ENCODE measurements at places on chromosomes 5 and 9.
A peak's percentile ranks its signal among the peaks of the same experiment; 100 is the strongest.

DNA sequence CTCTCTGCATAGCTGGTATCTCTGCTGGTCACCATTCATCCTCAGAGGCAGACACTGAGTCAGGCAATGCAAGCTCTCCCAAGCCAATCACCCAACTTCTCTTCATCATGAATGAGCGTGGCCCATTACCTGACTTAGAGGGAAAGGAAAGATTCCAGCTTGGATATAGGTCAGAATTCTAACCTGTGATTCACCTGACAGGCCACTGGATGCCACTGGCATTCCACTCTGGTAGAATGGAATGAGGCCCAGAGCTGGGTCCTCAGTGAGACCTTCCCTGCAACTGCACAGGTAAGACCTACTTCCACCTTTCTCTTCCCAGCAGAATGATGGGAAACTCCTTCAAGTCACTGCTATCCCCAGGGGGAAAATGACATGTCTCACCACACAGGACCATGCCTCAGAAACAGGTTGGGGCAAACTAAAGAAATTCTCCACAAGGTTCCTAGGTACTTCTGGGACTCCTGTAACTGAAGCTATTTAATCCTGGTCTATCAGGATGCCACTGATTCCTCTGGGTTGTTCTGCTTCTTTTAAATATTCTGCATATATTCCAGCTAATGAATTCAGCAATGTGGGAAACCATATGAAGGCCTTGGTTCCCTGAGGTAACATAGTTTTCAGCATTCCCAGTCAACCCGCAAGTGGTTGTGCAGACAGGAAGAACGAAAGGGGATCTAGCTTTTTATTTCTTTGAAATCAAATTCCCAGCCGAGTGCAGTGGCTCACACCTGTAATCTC is 62.0 kb downstream of the SUSD1 start:
- DNase-seq, result no peak

GRCh38 chr9:137650259-137650658 is 31.5 kb downstream of the EHMT1 start:
- DNase-seq, result no peak

- DNase-seq, result peak; percentile 82
These were observed 1.2 kb downstream of the MAP1B start for GRCh38 chr5:72108202-72109061.

- DNase-seq, result peak; percentile 65
These were observed 46.3 kb downstream of the PTCD2 start for GRCh38 chr5:72366324-72366976.
